HFFc6 (cell line): ENCODE measurements at places on chromosomes 1 and 21.

DNA sequence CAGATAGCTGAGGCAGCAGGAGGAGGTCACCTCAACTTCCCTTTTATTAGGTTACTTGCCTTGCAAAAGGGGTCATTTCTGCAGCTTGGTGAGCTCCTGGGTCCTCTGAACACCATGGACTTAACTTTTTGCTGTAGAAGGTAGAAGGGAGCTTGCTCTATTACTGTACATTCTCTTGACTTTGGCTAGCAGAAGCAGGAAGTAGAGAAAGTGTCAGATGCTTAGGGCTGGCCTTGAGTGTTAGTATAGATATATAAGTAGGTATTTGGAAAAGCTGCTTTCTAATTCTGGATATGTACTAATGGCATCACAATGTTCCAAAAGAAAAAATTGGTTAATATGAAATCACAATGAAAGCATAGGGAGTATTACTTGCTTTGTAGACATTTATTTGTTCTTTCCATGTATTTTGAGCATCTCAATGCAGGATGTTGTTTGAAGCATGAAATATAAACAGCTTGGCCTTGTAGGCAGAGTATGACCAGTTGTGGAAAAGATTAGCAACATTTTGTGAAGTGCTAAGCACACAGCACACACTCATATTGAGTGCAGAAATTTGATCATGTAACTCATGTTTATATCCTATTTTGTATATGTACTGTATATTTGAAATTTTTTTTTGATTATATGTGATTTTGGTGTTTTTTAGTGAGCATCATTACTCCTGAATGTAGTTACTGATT is 108.8 kb downstream of the DYRK1A start:
- DNase-seq = no peak

- DNase-seq = no peak
Observed at GRCh38 chr1:39561279-39561678, 15.3 kb downstream of the PABPC4 start.

GRCh38 chr1:231731268-231731667 is 104.7 kb downstream of the DISC1 start:
- DNase-seq = no peak

DNA sequence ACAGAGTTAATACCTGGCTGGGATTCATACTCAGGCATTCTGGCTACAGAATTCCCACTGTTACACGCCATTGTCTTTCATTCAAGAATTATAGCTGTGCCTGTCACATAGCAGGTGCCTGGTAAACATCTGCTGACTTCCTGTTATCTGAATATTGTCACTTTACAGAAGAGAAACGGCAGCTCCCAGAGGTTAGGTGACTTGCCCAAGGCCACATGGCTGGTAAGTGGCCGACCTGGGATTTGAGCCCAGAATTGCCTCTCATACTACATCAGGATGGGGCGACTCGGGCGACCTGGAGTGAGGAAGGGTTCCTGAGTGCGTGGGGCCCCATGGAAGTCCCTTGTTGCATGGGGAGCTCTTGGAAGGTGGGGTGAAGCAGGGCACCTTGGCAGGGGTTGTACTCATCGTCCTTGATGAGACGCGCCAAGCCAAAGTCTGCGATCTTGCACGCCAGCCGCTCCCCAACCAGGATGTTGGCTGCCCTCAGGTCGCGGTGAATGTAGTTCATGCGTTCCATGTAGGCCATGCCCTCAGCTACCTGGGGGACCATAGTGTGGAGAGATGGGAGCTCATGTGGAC is 10.2 kb upstream of the AHDC1 start:
- no peak for DNase-seq

GRCh38 chr1:39333296-39333695 is 128.8 kb downstream of the MACF1 start:
- no peak for DNase-seq

DNA sequence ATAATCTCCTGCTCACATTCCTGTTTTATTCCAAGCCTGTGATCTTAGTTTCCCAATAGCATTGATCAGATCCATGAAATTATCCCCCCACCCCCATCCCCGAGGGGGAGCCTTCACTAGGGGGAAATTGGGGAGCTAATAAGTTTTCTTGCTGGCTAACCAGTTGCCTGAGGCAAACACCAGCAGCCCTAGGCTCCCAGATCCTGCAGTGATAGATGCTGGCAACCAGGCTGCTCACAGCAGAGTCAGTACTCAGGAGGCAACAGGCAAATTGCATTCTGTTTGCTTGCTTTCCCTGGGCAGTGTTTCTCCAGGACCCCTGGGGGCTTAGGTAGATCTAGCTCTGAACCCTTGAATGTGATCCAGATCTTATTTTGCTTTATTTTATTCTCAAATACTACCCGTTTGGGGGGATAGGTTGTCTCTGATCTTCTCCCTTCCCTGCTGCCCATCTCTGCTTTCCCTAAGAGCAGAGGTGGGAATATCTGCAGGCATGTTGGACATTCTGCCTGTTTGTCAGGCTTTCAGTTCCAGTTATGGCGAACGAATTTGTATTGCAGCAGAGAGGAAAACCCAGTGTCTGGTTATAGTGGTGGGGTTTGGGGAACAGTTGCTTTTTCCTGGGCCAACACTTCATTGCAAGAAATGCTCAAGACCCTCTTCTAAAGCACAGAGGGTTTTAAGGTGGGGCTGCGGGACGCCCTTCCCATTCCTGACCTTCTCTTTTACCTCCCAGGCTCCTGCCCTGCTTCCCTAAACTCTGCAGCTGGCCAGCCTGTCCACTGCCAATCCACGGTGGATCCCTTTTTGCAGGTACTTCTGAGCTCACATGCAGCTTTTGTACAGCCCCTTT is 289.8 kb upstream of the PLXNA2 start:
- no peak for DNase-seq

DNA sequence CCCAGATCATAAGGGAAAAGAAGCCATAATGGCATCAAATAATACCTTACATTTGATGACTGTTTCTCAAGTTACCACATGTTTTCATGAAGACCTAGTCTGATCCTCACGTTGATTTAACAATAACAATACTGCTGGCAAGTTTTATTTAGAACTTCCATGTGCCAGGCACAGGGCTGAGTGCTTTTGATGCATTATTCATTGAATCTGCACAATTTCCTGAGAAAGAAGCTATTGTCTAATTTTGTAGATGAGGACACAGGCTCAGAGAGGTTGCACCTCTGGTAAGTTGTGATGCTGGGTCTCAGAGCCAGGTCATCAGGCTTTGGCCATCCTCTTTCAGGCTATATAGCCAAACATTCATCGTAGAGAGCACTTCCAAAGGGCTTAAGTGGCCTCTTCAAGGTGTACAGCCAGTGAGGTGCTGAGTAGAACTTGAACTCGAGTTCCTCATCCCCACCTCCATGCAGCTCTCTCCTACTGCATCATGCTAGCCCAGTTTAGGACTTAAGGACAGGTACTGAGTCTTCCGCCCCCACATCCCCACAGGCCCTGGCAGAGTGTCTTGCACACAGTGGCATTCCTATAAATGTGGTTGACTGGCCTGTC is 8.3 kb upstream of the PEF1 start:
- DNase-seq = no peak

DNA sequence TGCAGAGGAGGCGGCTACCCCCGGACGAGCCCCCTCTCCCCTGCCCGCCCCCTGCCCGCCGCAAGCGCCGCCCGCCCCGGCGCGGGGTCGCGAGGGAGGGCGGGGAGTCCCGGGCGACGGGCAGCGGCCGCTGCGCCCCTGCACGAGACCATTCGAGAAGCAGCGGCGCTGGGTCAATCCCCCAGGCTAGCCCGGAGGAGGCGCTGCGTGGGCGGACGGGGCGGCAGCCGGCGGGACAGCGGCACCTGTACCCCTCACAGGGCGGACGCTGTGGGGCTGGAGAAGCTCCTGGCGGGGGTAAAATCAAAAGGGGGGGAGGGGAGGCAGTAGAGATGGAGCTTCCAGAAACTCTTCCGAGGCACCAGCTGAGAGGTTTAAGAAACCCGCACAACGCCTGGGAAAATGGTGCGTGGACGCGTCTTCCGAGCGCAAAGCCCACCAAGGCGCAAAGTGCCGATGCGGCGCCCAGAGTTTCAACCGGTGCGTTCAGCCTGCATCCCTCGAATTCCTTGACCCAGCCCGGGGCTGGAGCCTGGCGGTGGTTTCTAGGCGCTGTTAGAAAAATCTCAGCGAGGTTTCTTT is at the start of gene PLPPR5:
PLPPR5 (minus strand) TSS at position 1 of the 582 bp plus-strand sequence. CDS start 190 bp downstream, outside the sequence.
- DNase-seq = no peak

DNA sequence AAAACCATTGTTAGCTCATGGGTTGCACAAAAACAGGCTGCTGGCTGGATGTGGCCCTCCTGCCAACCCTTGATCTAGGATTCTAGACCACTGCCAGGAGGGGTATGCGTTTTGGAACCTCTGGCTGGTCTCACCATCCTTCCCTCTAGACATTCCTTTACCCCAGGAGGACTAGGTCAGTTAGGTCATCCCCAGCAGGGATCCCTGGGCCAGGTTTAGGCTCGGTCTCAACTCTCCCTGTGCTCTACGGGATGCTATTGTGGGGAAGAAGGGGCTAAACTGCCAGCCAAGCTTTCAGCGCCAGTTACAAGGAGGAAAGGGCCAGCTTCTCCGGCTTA is 22.7 kb downstream of the SLC2A1 start:
- DNase-seq = no peak

GRCh38 chr1:115671176-115671934 is 29.6 kb downstream of the VANGL1 start:
- peak; percentile 11 for DNase-seq

GRCh38 chr1:244271691-244272308 is 179.9 kb downstream of the ADSS2 start:
- no peak for DNase-seq

GRCh38 chr1:53076721-53077598 is 14.9 kb downstream of the PODN start:
- DNase-seq = no peak

DNA sequence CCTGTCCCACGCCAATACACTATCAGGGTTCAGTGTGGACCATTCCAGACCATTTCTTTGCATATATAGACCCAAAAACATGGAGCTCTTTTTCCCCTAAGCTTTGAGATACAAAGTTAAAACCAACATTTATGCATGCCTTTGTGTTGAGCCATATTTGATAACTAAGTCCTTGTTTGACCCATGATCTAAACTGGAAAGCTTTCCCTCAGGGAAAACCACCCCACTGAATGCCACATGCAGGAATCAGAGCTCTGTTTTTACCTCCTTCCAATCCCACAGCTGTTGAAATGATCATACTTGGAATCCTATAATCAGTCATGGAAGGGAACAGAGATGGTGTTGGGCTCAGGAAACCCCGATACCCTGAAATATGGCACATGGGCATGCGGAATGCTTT is 14.8 kb upstream of the SLC45A1 start:
- peak; percentile 30 for DNase-seq

- DNase-seq = no peak
Observed at GRCh38 chr1:156160000-156160742, 6.8 kb downstream of the SEMA4A start.

DNA sequence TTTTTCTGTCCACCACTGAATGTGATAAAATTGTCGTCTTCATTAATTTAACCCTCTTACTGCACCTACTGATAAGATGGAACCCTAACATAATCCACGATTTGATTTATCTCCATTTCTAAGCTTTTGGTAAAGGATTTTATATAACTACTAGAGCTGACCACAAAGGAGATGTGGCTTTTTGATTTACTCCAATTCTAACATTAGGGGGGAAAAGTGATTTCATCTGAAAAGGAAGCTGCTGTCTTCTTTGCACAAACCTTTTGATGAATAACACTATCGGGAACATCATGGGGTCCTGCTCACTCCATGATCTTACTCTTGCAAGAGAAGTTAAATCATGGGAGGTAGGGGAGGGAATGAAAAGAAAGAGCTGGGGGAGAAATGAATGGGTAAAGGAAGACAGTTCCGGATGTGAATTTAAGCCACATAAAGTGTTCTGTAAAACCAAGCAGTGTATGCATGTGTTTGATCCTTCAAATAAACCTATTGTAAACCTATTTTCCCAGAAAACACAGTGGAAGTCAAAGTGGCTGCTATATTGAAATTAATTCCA is 161.8 kb downstream of the GABPA start:
- no peak for DNase-seq

- DNase-seq = no peak
Observed at GRCh38 chr1:214116258-214116657, 128.5 kb downstream of the PROX1 start.

DNA sequence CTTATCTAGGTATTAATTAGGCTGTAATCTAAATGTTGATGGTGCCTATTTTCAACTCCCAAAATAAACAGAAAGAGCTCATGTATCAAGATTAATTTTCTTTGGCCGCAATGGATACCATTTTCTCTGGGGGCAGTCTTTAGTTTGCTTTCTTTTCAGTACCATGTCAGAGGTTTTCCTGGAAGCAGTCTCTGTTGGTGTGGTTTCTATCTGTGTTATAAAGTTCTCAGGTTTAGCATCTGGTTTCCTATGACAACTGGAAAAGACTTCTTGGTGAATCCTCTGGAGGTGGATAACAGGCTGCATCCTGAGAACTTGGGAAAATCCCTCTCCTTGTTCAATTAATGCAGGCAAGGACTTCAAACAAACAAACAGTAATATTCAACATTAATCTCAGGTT is 38.7 kb upstream of the BATF3 start:
- no peak for DNase-seq

DNA sequence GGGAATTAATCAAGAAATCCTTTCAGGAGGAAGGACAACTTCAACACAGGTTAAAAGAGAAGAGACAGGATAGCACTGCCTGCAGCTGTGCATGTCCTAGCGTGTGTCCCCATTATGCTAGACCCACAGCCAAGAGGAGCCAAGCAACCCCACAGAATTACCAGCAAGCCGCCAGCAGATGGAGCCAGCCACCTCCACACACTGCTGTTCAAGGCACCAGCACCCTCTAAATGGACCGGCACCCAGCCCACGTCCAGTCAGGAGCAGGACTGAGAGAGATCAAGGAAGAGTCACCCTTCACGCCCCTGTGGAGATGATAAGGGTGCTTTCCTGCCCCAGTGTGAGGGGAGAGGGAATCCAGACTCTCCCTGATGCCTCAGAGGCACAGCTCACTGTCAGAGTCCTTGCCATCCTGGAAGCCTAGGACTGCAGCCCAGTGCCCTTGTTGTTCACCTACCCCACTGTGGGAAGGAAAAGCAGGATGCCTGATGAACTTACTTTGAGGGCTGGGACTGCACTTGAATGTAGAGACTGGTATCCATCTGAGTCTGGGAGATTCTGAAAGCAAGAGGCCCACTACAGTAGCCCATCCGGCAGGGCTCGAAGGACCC is 37.1 kb upstream of the CTTNBP2NL start:
- DNase-seq = peak; percentile 54

- DNase-seq = no peak
Observed at GRCh38 chr1:206079135-206079534, 26.2 kb downstream of the RHEX start.

DNA sequence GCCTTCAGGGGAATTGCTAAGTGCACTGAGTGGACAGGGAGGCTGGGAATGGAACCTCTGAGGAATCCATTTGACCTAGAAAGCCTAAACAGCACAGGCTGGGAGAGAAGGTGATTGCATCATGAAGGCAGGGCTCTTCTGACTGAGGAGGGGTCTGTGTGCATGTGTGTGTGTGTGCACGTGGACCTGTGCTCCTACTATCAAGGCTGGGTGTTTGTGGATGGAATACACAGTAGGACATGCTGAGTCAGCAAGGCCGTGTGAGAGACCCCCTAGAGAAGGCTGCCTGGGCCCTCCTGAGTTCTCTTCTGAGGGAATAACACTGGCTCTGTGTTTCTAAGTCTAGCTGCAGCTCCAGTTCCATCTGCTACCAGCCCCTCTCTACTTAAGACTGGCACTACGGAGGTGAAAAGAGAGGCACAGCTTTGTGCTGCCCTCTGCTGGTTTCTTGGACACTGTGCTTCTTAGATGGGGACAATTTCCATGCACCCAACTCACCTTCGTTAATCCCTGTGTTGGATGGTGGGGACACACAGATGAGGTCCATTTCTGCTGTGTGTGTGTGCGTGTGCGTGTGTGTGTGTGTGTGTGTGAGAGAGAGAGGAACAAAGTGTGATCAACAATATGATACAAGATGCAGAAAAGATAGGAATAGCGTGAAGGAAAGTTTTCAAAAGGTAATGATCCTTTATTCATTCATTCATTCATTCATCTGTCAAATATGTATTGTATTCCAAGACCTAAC is 6.2 kb upstream of the EFCAB14 start:
- peak; percentile 70 for DNase-seq
